ENCODE measurements at places on chromosomes 7 and 10.

DNA sequence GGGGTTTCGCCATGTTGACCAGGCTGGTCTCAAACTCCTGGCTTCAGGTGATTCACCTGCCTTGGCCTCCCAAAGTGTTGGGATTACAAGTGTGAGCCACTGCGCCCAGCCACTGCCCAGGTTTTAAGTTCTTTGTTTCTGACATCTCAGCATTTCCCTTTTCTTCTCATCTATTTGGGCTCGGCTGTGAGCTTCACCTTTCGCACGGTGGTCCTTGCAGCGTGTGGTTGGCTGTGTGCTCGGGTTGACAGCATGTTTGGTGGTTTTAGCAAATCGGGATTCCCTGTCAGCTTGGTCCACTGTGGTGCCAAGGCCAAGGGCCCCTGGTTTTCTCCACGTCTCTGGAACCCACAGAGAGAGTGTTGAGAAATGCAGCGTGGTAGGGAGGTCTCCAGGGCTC lies 138.8 kb downstream of the DNAJB6 start:
- no peak for DNase-seq

GRCh38 chr10:101094121-101094879 lies 32.5 kb downstream of the KAZALD1 start:
- DNase-seq, result no peak

- no peak for DNase-seq
Measured at GRCh38 chr7:101933688-101934121, 116.3 kb downstream of the CUX1 start.

GRCh38 chr10:90458054-90458453 lies 399.8 kb downstream of the HTR7 start:
- DNase-seq, result no peak

DNA sequence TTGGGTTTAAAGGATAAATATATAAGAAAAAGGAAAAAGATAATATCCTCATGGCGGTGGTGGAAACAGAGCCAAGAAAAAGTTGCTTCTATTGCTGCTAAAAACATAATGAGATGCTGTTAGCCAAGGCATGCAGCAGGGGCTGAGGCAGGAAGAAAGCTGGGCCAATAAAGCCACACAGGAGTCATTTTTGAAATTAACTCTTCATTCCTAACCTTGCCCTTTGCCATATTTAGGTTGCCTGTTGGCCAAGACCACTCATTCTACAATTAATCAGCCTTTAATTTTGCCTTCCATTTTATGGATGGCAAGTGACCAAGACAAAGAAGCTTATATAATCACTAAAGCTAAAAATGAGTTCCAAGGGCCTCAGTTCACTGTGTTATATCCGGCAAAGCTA lies 58.2 kb downstream of the ARMH3 start:
- DNase-seq, result no peak

DNA sequence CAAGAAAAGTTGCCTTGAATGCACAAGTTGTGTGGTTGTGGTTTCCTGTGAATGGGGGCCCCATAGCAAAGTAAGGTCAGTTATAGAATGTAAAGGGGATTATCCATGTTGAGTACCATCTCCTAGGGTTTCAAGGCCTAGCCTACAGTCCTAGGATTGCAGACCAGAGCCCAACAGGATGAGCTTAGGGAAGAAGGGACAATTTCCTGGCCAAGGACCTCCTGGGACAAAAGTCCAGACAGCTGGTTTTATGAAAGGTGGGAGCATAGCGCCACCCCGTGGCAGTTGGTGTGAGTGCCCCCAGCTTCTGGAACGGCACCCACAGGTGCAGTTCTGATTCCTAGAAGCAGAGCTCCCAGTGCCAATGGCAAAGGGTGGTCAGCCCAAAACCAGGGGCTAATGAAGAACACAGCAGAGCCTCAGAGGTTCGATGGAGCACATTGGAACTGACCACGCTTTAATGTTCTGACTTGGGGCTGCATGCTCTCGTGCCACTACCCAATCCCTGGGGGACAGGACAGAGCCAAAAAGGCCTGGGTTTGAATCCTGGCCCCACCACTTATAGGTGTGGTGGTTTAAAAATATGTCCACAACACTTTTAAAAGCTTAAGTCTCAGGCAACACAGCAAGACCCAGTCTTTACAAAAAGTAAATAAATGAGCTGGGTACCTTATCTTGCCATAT lies 25.8 kb upstream of the TMEM120A start:
- DNase-seq, result no peak

DNA sequence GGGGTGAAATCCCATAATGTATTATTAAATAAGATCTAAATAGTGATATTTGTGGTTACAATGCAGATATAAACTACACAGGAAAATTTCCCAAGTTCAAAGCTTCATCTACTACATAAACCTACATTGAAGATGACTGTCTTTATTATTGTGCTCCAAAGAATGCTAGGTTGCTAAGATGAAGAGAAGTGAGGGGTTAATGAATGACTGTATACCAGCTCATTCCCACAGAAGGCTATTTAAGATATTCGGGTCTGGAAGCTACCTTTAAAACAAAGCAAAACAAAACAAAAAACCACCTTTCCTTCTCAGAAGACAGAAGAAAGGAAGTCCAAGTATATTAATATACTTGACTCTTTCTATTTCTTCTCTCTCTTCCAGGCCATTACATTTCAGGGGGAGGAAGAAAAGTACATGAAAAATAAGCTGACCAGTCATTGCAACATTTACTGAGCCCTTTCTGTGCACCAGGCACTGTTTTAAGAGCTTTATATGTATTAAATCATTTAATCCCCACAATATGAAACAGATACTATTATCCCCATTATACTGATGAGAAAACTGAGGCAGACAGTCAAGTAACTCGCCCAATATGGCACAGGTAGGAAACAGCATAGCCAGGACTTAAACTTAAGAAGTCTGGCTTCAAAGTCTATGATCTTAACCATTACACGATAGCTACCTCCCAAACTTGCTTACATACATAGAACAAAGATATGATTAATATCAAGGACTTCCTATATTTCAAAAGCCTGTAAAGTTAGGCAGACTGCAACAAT lies 48.1 kb downstream of the TNPO3 start:
- DNase-seq, result no peak

GRCh38 chr7:55144333-55145317 lies 125.8 kb downstream of the EGFR start:
- no peak for DNase-seq

GRCh38 chr10:3139216-3139910 lies 33.2 kb downstream of the PITRM1 start:
- no peak for DNase-seq

- no peak for DNase-seq
Measured at GRCh38 chr10:50396491-50397311, 145.4 kb upstream of the ASAH2 start.

Measured in esophagus squamous epithelium (tissue), 5 donors.